ENCODE measurements at places on chromosomes 6 and 20.
A peak's percentile ranks its signal among the peaks of the same experiment; 100 is the strongest.

DNA sequence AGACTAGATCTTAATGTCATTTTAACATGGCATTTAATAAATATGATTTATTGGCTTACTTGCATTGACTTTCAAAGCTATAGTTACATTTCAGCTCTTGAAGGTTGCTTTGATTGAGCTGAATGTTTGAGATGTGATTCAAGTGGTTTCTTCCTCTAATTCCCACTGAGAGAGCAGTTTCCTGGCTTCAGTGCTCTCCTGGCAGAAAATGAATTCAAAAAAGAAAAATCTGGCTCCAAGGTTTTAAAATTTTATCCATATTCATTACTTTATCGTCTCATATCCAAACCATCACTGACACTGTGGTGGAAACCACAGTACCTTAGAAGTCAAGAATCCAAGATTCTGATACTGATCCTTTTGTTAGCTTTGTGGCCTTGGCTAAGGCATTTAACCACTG is 263.1 kb upstream of the HSF2 start:
- no peak for DNase-seq

DNA sequence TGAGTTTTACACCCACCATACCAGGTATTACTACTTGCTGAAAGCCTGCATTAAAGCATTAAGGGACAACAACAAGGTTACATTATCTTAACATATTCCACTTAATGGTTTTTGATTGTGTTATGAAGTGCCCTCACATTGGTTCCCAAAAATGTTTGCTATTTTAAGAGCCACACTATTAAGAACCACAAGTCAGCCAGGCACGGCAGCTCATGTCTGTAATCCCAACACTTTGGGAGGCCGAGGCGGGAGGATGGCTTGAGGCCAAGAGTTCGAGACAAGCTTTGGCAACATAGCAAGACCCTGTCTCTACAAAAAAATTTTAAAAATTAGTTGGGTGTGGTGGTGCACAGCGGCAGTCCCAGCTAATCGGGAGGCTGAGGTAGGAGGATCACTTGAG is 28.2 kb downstream of the ATXN1 start:
- no peak for DNase-seq

DNA sequence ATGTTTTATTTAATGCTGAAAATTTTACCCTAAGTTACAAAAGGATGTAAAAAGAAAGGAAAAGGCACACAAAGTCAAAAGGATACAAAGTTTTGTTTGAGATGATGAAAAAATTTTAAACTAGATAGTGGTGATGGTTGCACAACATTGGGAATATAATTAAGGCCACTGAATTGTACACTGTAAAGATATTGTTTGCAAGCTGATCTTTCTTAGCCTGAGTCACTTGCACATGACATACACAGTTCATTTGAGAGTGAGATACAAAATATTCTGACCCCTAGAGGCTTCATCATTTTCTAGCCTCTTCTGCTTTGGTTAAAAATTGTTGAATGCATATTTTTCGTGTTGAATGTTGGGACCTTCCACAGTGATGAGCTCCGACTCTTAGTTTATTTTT is 462.6 kb downstream of the HDGFL1 start:
- DNase-seq: peak; percentile 42

DNA sequence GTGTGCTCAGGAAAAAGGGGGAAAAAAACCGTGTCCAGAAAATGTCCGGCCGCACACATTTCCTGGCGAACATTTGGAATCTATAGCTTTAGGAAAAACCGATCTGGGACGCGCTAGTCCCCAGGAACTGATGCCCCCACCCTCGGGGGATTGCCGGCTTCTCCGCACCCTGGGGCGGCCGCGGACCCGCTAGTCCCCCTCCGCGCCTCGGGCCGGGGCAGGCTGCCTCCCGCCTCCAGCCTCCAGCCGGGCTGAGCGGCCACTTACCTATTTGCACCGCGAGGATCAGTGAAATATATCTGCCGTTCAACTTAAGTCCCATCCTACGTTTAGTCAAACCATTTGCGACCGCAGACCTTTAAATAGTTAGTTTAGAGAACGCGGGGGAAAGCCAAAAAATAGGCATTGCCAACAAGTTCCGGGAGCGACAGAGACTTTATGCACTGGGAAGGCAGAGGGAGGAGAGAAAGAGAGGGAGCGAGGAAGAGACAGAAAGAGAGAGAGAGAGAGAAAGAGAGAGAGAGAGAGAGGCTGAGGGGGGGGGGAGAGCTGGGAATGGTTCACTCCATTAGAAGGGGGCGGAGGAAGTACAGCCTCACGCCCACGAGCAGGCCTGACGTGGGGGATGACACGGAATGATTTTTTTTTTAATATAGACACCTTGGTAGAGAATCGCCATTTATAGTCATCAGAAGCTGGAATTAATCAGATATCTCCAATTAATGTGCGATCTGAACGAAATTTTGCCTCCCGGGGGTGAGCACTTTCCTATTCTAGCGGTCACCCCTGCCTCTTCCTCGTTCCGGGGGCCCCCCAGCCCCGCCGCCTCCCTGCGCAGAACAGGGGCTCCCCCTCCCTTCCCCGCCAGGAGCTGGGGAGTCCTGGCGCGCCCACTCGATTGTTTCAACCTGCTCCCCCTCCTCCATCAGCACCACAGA is at the start of gene NRN1:
NRN1 (minus strand) TSS at position 498 of the 938 bp plus-strand sequence; CDS start at position 322, 176 bp downstream.
- DNase-seq: no peak

- no peak for DNase-seq
Measured at GRCh38 chr6:100464162-100464851, 414 bp downstream of the SIM1 start.

DNA sequence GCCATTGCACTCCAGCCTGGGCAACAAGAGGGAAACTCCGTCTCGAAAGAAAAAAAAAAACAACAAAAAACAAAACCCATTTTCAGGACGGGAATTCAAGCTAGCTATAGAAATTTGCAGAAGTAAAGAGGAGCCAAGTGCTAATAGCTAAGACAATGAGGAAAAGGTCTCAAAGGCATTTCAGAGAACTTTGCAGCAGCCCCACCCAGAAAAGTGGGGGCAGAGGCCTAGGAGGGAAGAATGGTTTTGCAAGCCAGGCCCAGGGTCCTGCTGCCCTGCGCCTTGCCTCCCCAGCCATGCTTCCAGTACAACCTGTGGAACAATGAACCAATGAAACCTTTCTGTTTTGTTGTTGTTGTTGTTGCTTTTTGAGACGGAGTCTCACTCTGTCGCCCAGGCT is 38.3 kb upstream of the SAMHD1 start:
- DNase-seq: no peak

DNA sequence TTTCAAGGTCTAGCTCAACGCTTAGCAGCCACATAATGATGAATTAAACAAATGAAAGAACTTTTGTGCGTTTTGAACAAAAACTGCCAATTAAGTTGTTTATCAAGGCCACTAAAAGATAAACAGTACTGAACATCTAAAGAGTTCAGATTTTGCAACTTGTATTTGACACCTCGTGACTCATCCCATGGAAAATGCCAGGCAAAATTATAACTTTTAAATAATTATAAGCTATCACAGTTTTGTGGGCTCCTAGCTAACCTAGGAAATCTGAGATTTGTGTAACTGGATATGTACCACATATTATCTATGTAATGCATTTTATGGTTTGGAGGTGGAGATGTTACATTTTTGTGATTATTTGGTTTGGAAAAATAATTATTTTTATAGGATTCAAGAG is 9.6 kb upstream of the BAG2 start:
- DNase-seq: peak; percentile 46
